HuH-7.5 (cell line): ENCODE measurements at places on chromosomes 1 and 21.

GRCh38 chr1:223319905-223320580 is 43.9 kb downstream of the SUSD4 start:
- no peak for DNase-seq

DNA sequence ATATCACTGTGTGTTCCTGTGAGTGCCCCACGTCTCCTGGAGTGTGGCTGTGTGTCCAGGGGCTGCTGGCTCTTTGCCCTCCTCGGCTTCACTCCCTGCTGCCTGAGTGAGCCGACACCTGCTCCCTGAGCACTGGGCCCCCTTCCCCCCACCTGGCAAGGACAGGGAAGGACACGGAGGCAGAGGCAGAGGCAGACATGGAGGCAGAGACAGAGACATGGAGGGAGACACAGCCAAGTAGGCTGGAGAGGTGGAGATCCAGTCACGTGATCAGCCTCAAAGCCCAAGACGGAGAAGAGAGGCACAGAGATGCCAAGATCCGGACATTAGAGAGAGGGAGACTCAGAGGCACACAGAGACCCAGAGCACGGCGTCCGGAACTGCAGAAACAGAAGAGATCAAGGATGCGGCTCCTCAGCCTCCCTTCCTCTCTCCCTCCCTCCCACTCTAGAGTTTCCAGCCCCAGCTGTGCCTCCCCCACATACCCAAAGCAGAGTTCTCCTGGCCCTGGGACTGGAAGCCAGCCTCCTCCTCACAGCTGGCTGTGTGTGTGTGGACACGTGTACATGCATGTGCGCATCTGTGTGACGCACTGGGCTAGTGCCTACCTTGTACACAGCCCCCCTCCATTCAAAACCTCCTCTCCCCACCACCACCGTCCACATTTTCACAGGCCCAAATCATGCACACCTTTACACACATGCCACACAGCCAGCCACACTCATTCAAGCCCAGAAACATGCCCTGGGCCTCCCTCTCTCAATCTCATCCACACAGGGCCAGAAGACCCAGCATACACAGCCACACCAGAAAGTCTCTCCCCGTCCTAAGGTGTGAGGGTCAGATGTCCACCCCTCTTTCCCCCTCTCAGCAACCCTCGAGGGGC is 39.1 kb upstream of the WASF2 start:
- no peak for DNase-seq

DNA sequence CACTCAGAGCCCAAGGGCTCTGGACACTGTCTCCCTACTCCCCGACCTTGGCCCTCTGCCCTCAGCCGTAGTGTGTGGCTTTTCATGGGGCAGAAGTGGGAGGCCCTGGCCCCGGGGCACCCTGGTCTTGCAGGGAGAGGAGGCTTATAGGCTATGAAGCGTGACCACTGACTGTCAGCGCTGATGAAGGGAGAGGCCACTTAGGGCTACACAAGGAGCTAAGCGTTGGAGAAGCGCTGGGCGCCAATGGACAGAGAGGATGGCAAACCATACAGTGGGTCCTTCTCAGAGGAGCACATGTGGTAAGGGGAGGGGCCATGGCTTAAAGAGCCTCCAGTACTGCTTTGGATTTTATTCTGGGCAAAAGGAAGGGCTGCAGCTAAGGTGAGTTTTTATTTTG is 7.9 kb downstream of the CRABP2 start:
- DNase-seq, result no peak

- no peak for DNase-seq
These were observed 82.1 kb upstream of the ARHGEF16 start for GRCh38 chr1:3372317-3372716.

DNA sequence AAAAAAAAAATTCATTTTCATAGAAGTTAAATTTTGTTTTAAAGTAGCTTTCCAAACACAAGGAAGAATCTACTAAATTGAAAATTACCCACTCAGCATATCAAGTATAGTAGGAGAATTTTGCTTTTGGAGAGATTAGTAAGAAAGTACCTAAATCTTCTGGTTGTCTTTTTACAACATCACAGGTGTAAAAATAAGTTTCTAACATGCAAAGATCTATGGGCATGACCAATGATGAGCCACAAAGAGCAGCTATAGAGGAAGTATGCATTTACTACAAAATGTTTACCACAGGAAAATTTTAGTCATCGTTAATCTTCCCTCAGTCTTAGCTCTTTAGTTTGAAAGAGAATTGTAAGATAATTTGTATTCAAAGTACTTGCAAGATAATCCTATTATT is 28.1 kb downstream of the ANGPTL3 start:
- no peak for DNase-seq

DNA sequence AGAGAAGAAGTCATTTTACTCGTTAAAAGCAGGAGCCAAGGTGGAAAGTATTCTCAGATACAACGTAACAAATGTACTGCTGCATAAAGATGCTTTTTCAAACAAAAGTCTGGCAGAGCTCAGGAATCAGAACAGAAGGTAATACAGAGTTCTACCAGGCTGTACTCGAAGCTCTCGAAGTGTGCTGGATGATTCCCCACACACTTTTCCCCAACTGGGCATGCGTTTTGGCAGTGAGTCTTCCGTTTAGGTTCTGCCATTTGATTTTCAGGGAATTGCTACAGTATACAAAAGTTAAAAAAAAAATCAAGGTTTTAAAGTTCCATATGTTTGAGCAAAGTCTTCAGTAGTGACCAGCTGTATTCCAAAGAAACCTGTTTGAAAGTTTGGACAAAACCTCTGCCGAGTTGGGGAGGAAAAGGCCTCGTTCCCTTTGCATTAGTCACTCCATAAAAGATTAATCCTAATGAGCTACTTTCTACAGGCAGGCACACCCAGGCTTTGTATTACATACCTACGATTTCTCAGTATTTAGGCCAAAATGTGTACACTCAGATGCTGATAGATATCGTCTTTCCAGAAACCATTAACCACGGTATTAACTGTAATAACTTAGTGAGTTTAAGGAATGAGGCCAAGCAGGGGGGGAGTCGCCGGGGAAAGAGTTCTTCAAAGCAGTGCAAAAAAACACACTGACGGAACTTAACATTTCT is 477.1 kb downstream of the LMO4 start:
- no peak for DNase-seq

DNA sequence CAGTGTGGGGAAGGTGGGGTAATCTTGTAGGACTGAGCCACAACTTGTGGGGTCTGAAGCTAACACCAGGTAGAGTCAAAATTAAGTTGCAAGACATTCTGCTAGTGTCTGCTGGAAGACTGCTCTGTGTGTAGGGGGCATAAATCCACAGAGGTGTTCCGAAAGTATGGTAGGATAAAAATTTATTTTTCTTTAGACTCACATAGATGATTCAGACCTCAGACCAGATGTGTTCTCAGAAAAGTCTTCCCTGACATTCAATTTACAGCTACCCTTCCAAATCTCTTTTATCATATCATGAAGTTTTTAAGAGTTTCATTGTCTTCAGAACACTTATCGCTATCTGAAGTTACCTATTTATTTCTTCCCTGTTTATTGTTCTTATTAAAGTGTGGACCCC is 21.3 kb downstream of the DUSP10 start:
- no peak for DNase-seq

GRCh38 chr1:225545649-225546048 is 107.3 kb downstream of the ENAH start:
- DNase-seq, result no peak

GRCh38 chr1:198575798-198576641 is 35.5 kb upstream of the ATP6V1G3 start:
- no peak for DNase-seq

GRCh38 chr1:15559189-15559810 is 25.6 kb downstream of the AGMAT start:
- no peak for DNase-seq

GRCh38 chr1:27379564-27380122 is 3.5 kb downstream of the CD164L2 start:
- no peak for DNase-seq

- DNase-seq, result no peak
These were observed 17.4 kb downstream of the PIK3C2B start for GRCh38 chr1:204477036-204477740.

GRCh38 chr1:58664881-58665280 is 35.0 kb downstream of the MYSM1 start:
- no peak for DNase-seq
